Stimulated activated CD8-positive, alpha-beta memory T cell treated with anti-CD3 and anti-CD28 coated beads, Interleukin-15, amount 100 ng/mL, for 4 hours (primary cell): ENCODE measurements at places on chromosomes 5 and 9.

DNA sequence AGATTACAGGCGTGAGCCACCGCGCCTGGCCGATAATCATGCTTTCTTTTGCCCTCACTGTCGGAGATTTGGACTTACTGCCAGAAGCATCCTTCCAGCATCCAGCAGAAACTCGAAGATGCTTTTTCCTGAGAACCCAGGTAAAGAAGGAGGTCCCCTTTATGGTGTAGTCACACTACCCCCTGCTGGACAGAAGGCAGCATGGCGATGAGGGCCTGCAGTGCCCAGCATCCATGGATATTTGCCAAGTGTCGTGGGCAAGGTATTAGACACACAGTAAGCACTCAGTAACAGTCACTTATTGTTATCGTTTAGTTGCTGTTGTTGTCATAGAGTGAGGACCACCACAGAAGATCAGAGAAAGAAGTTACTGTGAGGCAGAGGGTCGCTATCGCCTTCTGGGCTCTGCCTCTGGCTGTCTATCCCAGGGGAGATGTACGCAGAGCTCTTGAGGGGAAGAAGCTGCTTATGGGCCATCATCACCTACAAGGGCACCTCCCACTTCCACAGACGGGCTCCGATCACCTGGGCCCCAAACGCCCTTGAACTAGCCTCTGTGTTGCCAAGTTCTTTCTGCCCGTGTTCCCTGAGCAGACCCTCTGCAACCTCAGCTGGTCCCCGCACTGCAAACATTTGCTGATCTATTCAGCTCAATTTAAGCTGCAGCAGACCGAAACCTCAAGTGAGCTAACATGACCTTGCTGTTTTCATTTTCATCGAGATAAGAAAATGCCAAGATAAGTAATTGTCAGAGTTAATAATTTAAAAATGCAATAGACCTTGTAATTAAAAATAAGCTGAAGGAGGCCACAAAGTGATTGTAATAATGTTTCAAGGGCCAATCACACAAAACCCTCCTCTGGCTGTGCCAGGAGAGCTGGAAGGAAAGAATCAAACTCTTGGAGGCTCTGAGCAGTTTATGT lies 23.9 kb downstream of the C5orf15 start:
- no peak for DNase-seq

GRCh38 chr5:1380011-1380817 lies 35.3 kb upstream of the CLPTM1L start:
- peak; percentile 40 for DNase-seq

- no peak for DNase-seq
These were observed 98.2 kb upstream of the GRHPR start for GRCh38 chr9:37324261-37324683.

DNA sequence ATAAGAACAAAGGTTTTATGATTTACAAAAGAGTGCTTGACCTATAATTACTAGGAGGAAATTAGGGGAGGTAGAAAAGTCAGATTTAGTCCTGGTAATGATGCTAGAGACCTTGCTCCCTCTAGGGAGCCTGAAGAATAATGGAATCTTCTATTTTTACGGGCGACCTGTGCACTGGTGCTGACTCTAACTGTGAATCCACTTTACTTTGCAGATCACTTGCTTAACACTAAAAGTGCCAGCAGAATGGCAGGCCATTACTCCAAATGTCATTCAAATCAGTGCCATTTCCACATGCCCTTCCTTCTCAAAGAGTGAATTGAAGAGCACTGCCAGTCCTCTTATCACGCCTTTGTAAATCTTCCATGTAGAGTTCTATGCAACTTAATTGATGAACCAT lies 359.4 kb upstream of the ARRDC3 start:
- no peak for DNase-seq

DNA sequence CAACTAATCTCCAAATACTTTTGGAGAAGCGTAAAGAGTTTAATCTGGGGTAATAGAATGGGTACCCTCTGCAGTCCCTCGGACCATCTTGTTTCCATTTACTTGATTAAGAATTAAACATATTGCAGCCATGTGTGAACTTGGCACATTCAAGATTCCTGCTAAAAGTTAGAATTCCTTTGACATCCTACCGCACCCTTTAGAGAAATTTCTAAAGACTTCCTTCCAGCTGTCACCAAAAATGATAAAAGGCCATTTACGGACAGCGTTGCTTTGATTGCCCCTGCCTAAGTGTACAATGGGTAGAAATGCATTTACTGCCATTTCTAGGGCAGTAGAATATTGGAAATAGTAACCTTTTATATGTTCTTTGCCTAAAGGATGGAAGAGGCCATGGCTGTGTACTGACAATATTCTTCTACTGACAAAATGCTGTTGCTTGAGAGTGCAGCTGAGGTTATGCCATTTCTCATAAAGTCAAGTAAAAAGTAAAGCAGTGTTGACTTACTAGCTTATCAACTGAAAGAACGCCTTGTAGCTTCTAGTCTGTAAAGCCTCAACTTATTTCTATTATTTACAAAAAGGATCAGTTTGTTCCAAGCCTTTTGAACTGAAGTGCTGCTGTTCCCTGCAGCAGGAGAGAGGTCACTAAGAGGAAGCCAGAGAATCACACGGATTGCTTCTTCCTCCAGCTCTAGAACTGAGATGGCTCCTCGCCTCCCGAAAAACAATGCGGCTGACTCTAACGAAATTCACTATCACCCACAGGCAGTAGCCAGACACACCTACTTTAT lies 139.8 kb upstream of the BASP1 start:
- no peak for DNase-seq

- no peak for DNase-seq
These were observed 72.9 kb downstream of the ECPAS start for GRCh38 chr9:111411266-111411665.

DNA sequence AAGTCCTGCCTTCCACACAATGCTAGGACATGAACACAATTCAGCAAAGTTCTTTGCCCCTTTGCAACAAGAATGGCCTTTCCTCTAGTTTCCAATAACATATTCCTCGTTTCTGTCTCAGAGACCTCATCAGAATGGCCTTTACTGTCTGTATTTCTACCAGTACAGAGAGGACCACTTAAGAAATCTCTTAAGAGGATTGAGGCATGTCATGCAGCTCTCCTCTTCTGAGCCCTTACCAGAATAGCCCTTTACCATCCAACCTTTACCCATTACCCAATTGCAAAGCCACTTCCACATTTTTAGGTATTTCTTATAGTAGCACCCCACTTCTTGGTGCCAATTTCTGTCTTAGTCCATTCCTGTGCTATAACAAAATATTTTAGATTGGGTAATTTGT lies 20.3 kb downstream of the TNPO1 start:
- no peak for DNase-seq

- no peak for DNase-seq
These were observed 305.4 kb upstream of the IRX2 start for GRCh38 chr5:3056866-3057265.

- no peak for DNase-seq
These were observed 671.1 kb downstream of the TAF11L14 start for GRCh38 chr5:18305288-18305924.

- no peak for DNase-seq
These were observed 38.3 kb upstream of the DAB2IP start for GRCh38 chr9:121613009-121613752.
